Fibroblast of lung (primary cell): ENCODE measurements at places on chromosomes 3 and 15.

DNA sequence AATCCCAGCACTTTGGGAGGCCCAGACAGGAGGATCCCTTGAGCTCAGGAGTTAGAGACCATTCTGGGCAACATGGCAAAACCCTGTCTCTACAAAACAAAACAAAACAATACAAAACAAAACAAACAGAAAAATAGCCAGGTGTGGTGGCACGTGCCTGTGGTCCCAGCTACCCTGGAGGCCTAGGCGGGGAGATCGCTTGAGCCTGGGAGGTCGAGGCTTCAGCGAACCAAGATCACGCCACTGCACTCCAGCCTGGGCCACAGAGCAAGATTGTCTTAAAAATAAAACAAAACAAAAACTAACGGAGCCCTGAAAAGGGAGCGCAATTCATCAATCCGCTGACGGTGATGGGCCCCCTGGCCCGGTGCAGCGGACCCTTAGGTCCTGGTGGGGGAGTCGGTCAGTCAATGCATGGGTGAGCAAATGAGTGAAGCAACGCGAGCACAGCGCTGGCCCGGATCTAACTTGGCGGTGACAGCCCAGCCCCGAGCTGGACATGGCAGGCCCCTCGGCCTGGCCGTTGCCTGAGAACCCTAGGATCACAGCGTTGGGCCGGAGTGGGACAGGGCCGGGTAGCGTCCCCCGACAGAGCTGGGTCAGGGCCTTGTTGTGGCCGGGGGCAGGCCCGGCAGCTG is 52.4 kb upstream of the BLM start:
- H3K27me3 ChIP-seq = no peaks in the 10 kb centered on the region
- peak overlapping the region; percentile 85 for H3K27ac ChIP-seq
- H3K4me1 ChIP-seq = peaks cover 15% of the 10 kb centered on the region
- H3K36me3 ChIP-seq = no peaks in the 10 kb centered on the region
- H3K4me3 ChIP-seq = peak overlapping the region; percentile 78

- no peaks in the 10 kb centered on the region for H3K4me1 ChIP-seq
- peaks cover 5% of the 10 kb centered on the region for H3K27me3 ChIP-seq
- H3K27ac ChIP-seq = no peak overlapping the region
- H3K4me3 ChIP-seq = no peak overlapping the region
- no peaks in the 10 kb centered on the region for H3K36me3 ChIP-seq
Measured at GRCh38 chr3:50559702-50560101, 7.8 kb downstream of the C3orf18 start.

DNA sequence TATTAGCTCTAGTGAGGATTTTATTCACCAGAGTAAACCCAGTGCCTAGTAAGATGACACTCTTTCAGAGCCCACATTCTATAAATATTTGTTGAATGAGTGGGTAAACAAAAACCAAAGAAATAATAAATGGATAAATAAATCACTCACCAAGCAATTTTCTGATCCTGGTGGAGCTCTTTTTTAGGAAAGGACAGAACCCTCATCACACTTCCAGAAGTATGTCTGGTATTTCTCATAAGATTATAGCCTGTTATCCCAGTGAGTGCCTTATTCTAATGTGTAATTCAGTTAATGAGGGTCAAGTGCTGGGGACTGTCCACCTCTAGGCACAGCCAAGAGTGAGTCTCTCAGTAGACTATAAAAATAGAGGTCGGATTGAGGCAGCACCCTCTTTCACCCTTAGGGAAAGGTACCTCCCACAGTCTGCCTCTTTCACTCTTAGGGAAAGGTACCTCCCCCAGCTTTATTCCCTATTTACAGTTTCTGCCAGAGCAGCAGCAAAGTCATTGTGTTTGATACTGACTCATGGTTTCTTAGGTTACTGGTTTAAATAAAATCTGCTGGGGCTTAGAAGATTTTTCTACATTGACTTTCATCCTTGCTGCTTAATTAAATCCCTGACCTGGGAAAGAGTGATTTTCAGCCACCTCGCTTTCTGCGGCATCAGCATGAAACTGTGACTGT is 145.0 kb downstream of the STAC start:
- no peaks in the 10 kb centered on the region for H3K36me3 ChIP-seq
- H3K4me3 ChIP-seq = no peak overlapping the region
- H3K4me1 ChIP-seq = peaks cover 4% of the 10 kb centered on the region
- H3K27me3 ChIP-seq = no peaks in the 10 kb centered on the region
- peak; percentile 83 for DNase-seq

GRCh38 chr3:108125153-108125543 is 34.3 kb upstream of the CD47 start:
- DNase-seq = no peak
- no peaks in the 10 kb centered on the region for H3K27me3 ChIP-seq
- no peak overlapping the region for H3K4me3 ChIP-seq
- no peak overlapping the region for H3K27ac ChIP-seq

DNA sequence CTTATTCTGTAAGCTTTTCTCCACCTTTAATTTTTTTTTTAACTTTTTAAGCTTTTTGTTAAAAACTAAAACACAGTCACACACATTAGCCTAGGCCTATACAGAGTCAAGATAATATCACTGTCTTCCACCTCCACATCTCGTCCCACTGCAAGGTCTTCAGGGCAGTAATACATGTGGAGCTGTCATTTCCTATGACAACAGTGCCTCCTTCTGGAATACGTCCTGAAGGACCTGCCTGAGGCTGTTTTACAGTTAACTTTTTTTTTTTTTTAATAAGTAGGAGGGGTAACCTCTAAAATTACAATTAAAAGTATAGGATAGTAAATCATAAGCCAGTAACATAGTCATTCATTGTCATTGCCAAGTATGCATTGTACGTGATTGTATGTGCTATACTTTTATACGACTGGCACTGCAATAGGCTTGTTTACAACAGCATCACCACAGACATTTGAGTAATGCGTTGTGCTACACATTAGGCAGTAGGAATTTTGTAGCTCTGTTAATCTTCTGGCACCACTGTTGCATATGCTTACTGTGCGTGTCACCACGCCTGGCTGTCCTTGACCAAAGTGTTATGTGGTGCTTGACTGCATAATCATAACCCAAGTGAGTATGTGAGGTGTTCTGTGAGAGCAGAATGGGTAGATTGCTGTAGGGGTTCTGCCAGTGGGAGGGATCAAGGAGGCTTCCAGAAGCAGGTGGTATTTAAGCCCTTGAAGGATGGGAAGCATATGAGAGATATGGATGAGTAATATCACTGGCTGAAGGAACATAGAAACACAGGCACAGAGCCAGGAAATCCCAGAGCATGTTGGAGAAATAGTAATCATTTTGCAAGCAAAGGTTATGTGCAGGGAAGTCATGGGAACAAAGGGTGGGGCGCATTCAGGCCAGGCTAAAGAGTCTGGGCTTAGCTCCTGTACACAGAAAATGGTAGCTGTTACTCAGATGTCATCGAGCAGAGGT is 18.3 kb downstream of the FBXO22 start:
- H3K4me1 ChIP-seq = peaks cover 7% of the 10 kb centered on the region
- no peaks in the 10 kb centered on the region for H3K27me3 ChIP-seq
- peak; percentile 92 for DNase-seq
- no peak overlapping the region for H3K4me3 ChIP-seq
- no peak overlapping the region for H3K27ac ChIP-seq

GRCh38 chr3:16865335-16865734 is 19.4 kb upstream of the PLCL2 start:
- no peaks in the 10 kb centered on the region for H3K27me3 ChIP-seq
- no peak overlapping the region for H3K4me3 ChIP-seq
- H3K4me1 ChIP-seq = no peaks in the 10 kb centered on the region
- H3K36me3 ChIP-seq = no peaks in the 10 kb centered on the region
- peak; percentile 70 for DNase-seq

DNA sequence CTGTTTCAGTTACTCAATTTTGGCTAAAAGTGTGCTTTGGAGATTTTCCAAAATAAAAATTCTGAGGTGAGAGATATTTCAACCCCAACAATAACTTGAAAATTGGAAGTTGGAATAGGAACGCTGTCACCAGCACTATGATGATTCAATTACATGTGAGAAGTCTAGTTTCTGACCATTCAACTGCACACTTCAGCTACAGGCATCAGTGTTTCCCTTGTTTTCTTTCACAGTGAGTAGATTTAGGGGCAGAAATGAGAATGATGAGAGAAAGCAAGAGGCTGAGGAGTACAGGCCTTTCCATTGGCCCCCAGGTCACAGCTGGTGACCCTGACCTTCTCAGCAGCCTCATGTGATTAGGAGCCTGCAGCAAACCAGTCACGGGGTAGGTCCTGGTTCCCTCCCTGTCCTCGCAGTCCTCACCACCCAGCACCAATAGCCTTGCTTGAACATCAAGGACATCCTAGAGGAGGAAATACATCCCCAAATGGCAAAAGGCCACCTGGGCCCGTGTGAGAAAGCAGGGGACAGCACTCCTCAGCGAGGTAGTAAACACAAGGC is 10.0 kb upstream of the FILIP1L start:
- no peak overlapping the region for H3K27ac ChIP-seq
- no peak for DNase-seq
- no peaks in the 10 kb centered on the region for H3K4me1 ChIP-seq
- no peak overlapping the region for H3K4me3 ChIP-seq

GRCh38 chr3:182596676-182597410 is 196.5 kb upstream of the ATP11B start:
- H3K4me3 ChIP-seq = no peak overlapping the region
- H3K36me3 ChIP-seq = no peaks in the 10 kb centered on the region
- no peak overlapping the region for H3K27ac ChIP-seq
- no peak for DNase-seq

DNA sequence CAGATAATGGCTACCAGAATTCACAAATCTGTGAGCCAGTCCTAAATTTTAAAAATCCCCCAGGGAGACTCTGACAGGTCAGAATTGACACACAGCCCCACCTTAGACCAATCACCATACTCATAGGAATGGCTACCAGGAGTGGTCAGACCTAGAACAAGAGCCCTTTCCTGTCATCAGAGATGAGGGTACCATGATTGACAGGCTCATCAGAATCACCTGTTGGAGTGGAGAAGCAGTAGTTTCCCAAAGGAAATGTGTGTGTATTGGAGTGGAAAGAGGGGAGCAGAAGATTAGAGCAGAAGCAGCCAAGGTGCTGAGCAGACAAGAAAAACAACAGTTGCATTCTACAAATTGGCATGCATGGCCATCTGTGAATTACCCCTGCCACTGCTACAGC is 27.0 kb upstream of the SSR3 start:
- no peaks in the 10 kb centered on the region for H3K4me1 ChIP-seq
- DNase-seq = no peak
- H3K36me3 ChIP-seq = no peaks in the 10 kb centered on the region
- H3K4me3 ChIP-seq = no peak overlapping the region
- no peaks in the 10 kb centered on the region for H3K27me3 ChIP-seq

GRCh38 chr3:11668243-11669235 is 24.8 kb upstream of the VGLL4 start:
- H3K27ac ChIP-seq = no peak overlapping the region
- H3K4me1 ChIP-seq = no peaks in the 10 kb centered on the region
- peak; percentile 30 for DNase-seq
- H3K4me3 ChIP-seq = no peak overlapping the region

GRCh38 chr15:59372352-59373211 is at the start of gene MYO1E:
Gene MYO1E, minus strand, starts transcription at chr15:59372871. Its CDS starts 371 bp downstream, at chr15:59372500.
- H3K4me1 ChIP-seq = peaks cover 3% of the 10 kb centered on the region
- H3K27me3 ChIP-seq = no peaks in the 10 kb centered on the region
- no peaks in the 10 kb centered on the region for H3K36me3 ChIP-seq
- peak within 1 kb of the TSS; percentile 83 for H3K27ac ChIP-seq
- peak; percentile 98 for DNase-seq

- DNase-seq = no peak
- no peak overlapping the region for H3K27ac ChIP-seq
- no peaks in the 10 kb centered on the region for H3K4me1 ChIP-seq
- no peaks in the 10 kb centered on the region for H3K27me3 ChIP-seq
Measured at GRCh38 chr3:183108470-183108869, 9.2 kb upstream of the MCCC1 start.

DNA sequence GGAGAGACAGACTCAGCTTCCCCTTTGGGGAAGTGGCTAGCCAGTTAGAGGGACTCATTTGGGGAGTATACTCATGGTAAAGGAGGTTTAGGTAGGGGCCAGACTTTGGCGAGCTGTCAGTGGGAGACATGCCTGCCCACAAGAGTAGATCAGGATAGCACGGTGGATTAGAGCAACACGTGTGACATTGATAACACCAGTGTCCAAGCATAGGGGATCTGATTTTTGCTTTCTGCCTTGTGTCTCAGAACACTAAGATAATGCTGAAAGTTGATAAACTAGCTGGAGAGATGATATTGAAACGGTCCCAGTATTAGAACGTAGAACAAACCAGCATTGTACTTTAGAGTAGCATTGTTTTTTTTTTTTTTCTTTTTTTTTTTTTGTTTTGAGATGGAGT is 25.9 kb downstream of the MAP6D1 start:
- H3K27ac ChIP-seq = no peak overlapping the region
- DNase-seq = no peak
- H3K27me3 ChIP-seq = no peaks in the 10 kb centered on the region

DNA sequence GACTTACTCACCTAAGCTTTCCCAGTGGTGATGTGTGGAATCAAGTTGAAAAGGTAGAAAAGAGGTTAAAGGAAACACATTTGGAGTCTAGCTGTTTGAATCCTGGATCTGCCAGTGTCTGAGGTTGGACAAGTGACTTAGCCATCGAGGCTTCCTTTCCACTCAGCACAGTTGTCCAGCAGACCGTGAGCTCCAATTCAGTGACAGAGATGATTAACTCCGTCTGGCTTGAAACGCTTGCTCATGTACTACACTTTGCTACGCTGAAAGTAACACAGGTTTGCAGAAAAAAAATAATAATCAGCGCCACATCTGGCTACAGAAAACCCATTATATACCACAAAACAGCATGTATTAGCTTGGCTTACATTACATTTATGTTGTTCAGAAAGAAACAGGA is 364.9 kb upstream of the MCTP2 start:
- H3K27ac ChIP-seq = no peak overlapping the region
- no peaks in the 10 kb centered on the region for H3K27me3 ChIP-seq
- DNase-seq = no peak
- H3K4me3 ChIP-seq = no peak overlapping the region
- H3K4me1 ChIP-seq = no peaks in the 10 kb centered on the region

- no peak overlapping the region for H3K4me3 ChIP-seq
- no peaks in the 10 kb centered on the region for H3K27me3 ChIP-seq
- H3K4me1 ChIP-seq = no peaks in the 10 kb centered on the region
- DNase-seq = no peak
- no peak overlapping the region for H3K27ac ChIP-seq
Measured at GRCh38 chr3:86849991-86850390, 141.0 kb downstream of the VGLL3 start.

- H3K27me3 ChIP-seq = no peaks in the 10 kb centered on the region
- DNase-seq = no peak
- no peak overlapping the region for H3K27ac ChIP-seq
- no peaks in the 10 kb centered on the region for H3K36me3 ChIP-seq
Measured at GRCh38 chr3:54861248-54862067, 66.4 kb downstream of the LRTM1 start.

GRCh38 chr3:175335229-175335628 is 476.1 kb downstream of the NAALADL2 start:
- H3K36me3 ChIP-seq = no peaks in the 10 kb centered on the region
- no peaks in the 10 kb centered on the region for H3K27me3 ChIP-seq
- no peaks in the 10 kb centered on the region for H3K4me1 ChIP-seq

DNA sequence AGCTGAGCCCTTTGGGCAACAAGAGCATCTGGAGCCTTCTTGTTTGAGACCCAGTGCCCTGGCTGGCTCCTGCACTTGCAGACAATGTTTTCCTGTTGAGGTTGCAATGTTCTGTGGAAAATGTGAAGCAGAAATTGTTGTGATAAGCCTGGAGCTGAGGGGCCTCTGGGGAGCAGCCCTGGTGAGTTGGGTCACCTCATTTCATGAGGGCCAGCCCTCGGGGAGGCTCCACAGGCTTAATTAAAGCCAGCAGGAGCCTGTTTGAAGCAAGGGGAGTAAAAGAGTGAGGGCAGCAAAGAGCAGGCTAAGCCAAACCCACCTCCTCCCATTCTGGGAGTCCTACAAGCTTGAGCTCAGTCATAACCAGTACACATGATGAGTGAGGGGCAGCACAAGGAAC is 154.3 kb downstream of the ALDH1A2 start:
- no peaks in the 10 kb centered on the region for H3K36me3 ChIP-seq
- H3K4me1 ChIP-seq = no peaks in the 10 kb centered on the region
- no peaks in the 10 kb centered on the region for H3K27me3 ChIP-seq
- no peak for DNase-seq
- no peak overlapping the region for H3K4me3 ChIP-seq
- H3K27ac ChIP-seq = no peak overlapping the region
